Right kidney (tissue), 9 donors: ENCODE measurements at places on chromosomes 4 and X.

GRCh38 chr4:2399631-2400190 is 18.7 kb downstream of the ZFYVE28 start:
- DNase-seq = no peak

- DNase-seq = no peak
These were observed 104.7 kb upstream of the TTC29 start for GRCh38 chr4:147050356-147050765.

DNA sequence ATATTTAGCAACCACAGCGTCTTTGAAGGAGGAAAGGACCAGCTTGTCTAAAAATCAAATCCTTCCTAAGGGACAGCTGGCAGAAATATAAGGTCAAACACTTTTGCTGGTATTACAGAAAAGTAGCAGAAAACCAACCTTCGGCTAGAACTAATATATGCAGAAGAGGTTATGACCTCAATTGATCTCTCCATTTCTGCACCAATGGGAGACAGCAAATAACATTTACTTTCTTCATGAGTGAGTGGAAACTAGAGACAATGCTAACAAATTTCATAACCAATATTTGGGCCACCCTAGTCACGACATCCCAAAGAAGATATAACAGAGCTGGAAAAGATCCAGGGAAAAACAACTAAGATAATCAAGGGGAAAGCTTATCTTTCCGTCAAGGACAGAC is 247.0 kb upstream of the FTHL17 start:
- no peak for DNase-seq

GRCh38 chrX:97743014-97743413 is 859.3 kb downstream of the RPA4 start:
- no peak for DNase-seq

GRCh38 chrX:3548765-3549391 is 164.6 kb downstream of the PRKX start:
- DNase-seq = no peak

DNA sequence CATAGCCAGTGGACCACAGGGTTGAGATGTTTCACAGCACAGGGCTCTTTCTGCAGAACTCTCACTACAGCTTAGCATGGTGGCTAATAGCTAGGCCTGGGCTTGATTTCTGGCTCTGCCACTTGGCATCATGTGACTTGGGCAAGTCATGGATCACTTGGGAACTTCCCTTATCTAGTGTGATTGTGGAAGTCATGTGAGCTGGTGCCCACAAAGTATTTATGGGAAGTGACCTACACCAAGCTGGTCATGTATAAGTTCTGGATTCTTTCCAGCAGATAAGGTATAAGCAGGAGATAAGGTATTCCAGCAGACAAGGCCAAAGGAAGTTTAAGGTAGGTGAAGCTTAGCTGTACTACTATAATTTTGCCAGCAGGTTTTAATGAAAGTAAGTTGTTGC is 61.0 kb downstream of the REELD1 start:
- no peak for DNase-seq

- no peak for DNase-seq
These were observed 28.9 kb downstream of the NSD2 start for GRCh38 chr4:1900087-1900433.

DNA sequence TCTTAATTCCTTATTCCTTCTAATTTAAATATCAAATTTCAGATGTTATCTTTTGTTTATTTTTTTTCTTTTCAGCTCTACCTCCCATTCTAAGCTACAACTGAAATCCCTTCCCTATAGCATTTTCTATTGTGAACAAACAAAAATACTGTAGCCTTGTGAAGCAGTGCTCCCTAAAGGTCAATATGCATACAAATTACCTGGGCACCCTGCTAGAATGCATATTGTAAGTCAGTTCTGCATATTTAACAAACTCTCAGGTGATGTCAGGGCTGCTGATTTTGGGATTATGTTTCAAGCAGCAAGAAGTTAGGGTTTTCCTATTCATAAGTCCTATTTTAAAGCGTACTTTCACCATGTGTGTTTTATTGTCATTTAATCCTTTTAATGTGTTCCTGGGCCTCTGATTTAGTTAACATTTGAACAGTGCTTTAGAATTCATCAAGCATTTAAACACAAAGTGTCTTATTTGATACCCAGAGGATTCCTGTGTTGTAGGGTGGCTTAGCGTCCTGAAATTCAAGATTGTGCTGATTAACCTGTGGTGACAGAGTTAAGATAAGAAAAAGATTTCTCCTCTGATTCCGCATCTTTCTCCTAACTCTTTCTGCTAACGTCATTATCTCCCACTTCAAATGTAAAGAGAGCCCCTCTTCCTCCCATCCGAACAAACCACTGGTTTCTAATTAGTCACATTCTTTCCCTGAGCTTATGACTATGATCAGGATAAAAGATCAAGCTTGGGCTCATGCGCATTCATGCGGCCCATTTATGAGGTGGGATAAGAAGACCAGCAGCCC is 221.3 kb downstream of the ANK2 start:
- DNase-seq = no peak

DNA sequence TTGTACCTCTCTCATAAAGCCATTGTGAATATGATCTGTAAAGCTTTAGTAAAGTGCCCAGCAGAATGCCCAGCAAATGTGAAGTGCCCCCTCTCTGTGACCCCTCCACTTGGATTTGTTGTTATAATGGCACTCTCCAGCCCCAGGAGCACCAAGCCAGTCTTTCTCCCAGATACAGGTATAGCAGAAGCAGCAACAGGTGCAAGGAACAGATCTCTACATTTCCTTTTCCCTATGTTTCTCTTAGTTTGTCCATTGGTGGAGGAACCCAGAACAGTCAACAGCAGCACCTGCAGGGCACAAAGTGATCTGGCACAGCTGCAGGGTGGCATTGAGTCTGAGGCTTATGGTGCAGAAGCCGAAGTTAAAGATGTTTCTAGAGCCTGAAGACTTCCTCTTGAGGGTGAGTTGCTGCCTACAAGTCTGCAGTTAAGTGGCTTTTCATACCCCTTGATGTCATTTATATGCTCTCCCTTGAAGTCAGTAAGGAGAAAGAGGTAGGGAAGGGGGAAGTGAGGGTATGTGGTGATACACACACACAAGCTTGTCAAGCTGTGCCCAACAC is 16.1 kb upstream of the CXCL3 start:
- DNase-seq = no peak

DNA sequence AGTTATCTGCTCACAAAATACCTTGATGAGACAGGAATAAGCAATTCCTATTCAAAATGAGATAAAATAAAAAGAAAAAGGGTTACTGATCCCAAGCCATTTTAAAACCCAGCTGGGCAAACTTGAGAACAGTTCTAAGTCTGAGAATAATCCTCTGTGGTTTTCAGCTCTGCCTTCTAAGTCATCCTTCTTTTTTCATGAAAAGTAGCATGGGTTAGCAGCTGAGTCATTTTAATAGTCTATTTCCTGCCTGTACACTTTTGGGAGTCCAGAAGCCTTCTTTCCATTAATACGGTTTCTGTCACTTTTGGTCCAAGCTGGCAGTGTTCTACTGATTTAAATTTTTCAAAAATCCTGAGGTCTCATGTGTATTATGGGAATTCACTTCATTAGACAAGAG is 374.3 kb downstream of the IQCM start:
- DNase-seq = no peak

DNA sequence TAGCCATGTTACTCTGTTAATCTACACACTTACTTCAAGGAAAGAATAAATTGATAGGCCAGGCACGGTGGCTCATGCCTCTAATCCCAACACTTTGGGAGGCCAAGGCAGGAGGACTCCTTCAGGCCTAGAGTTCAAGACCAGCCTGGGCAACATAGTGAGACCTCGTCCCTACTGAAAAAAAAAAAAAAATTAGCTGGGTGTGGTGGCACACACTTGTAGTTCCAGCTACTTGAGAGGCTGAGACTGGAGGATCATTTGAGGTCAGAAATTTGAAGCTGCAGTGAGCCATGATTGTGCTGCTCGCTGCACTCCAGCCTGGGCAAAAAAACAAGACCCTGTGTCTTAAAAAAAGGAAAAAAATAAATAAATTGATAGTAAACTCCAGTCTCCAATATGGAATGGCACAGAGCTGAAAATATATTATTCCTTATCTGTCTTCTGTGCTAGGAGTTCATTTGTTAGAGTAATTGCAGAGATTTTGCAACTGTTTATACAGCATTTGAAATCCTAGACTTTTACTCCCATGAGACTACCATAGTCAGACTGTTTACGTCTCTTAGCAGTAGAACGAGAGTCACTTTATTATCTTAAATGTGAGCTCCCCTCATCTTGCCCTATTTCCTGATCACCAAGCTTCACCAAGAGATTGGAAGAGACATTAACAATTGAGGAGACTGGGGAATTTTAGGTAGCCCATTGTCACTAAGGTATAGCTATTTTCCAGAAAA is 18.8 kb upstream of the TMEM131L start:
- DNase-seq = no peak

GRCh38 chrX:69207216-69207615 is 42.0 kb upstream of the PJA1 start:
- no peak for DNase-seq

- no peak for DNase-seq
These were observed 476.8 kb downstream of the GABRG1 start for GRCh38 chr4:45646885-45647590.

- no peak for DNase-seq
These were observed 4.8 kb upstream of the FBXL5 start for GRCh38 chr4:15659768-15660570.

DNA sequence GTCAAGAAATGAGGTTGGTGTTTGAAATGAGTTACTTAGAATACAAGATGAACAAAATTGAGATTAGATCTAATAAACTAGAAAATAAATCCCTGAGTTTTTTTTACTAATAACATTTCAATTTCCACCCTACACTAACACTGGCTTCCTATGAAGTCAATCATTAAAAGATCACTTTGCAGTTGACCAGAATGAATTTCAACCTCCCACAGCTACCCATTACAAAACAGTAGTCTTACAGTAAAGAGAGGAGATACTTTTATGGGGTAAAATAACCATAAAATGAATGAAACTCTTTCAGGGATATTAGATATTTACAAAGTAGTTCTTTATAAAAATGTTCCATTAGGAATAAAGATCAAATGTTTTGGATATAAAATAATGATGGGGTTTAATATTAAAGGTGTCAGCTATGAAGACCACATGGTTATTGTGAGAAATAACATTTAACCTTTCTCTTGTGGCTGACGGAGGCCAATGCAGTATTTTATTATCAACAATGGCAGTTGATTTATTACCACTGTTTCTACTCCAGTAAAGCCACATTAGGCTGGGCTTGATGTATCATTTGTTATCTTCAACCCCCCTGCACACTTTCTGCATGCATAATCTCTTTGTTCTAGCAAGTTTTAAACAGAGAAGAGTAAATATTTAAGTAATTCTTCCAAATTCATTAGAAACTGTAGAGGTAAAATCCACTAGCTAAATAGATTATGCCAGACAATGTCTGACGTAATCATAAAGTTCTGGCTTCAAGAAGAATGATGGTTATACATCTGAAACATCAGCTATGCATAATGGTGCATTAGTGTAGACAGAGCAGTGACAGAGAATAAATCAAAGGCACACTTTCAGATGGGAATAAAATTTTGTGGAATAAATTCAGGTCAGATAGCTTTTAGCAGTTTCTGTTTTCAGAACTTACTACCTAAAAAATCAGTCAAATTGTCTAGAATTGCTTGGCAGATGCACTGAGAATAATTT is 516.6 kb downstream of the PCDH18 start:
- DNase-seq = no peak

DNA sequence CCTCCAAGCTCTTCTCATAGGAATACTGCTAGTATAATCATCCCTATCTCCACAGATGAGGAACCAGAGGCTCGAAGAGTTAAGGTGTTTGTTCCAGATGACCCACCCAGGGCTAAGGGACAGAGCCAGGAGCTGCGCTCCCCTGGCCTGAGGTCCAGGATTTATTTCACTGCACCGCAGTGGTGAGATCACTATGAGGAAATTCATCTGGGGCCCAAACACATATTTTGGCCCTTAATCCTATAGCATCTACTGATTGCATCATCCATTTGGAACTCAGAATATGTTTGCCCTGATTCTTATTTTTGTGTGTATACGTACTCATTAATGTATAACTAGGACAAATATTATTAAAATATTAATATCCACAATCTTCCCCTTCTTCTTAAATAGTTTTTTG is 100.1 kb upstream of the RBPJ start:
- DNase-seq = no peak

- DNase-seq = peak; percentile 83
These were observed at the start of gene MSL3 for GRCh38 chrX:11757719-11758399. TSS of gene MSL3 (plus strand) at chrX:11758237. CDS start at chrX:11758264, 27 bp downstream.

GRCh38 chr4:165331359-165331758 is 3.9 kb downstream of the MSMO1 start:
- DNase-seq = no peak

DNA sequence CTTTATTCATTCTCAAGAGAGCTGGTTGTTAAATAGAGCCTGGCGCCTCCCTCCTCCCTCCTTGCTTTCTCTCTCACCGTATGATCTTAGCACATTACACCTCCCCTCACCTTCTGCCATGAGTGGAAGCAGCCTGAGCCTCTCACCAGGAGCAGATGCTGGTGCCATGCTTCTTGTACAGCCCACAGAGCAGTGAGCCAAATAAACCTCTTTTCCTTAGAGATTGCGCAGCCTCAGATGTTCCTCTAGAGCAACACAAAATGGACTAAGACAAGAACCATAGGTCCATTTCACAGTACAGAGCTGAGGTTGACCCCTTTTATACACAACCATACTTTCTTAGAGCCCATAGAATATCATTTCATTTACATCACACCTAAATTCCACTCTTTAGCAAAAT is 10.1 kb upstream of the TMEM144 start:
- DNase-seq = no peak

DNA sequence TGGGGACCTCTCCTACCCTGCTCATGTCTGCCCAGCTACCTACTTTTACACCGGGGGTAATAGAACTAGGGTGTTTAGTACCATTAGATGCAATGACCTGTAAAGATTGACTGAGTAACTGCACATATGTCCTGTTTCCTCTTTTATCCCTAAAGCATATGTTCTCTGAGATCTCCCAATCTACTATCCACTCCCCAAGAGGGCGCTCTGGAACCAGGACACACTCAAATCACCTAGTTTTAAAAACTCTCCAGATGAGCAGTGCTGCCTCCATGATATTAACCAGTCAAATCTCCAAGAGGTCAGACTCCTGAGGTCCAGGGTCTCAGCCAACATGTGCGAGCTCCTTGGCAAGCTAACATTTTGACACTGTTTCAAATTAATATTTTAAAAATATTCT is 87.0 kb upstream of the TSPAN5 start:
- DNase-seq = no peak

- DNase-seq = peak; percentile 56
These were observed 161.2 kb downstream of the EFNB1 start for GRCh38 chrX:68989865-68990606.

DNA sequence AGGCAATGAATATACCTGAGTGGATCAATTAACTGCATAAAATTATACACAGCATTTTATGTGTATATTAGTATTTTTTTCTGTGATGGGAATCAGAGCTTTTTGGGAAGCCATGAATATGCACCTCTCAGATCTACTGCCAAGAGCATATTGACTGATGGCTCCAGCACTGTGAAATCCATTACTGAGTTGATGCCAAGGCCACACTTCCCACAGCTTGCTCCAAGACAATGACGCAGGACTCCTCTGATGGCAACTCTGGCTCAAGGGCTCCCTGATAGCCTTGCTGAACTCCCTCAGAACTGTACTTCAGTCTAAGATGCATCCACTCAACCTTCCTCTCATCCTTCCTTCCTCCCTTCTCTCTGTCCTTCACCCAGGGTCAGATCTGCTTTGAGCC is 82.7 kb downstream of the OTC start:
- DNase-seq = no peak
